ENCODE measurements at places on chromosomes 12 and 14.

- no peak for DNase-seq
Measured at GRCh38 chr12:5497329-5498053, 65.6 kb downstream of the NTF3 start.

DNA sequence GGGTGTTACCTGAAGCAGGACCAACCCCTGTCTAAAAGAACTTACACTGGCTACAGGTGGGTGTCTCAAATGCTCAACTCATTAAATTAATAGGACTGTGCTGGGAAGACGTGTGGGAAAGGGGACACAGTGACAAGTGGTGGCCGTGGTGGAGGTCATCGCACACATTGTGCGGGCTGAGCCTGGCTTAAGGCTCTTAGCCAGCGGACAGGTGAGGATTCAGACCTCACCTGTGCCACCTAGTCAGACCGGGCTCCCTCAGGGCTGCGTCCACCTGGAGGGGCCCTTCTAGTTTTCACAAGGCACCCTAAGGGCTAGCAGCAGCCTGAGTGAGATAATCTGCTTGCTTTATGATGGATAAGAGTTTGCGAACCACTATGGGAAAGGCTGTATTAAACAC lies 125.2 kb upstream of the FKBP4 start:
- DNase-seq = no peak

DNA sequence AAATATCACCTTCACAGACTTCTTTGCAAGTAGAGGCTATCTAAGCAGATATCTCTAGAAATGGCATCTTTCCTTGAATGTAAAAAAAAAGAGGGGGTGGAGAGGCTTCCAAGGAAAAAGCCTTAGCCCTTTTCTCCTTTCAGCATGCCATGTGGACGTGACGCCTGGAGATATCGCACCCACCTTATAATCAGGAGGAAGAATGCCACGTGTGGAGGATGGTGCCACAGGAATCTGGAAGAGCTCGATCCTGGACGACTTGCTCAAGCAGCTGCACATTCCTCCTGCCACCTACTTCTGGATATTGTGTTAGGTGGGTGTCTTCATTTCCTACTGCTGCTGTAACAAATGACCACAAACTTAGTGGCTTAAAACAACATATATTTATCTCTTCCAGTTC lies 203.6 kb downstream of the NUAK1 start:
- DNase-seq = no peak

- DNase-seq = no peak
Measured at GRCh38 chr14:102066041-102066451, 20.8 kb downstream of the HSP90AA1 start.

- no peak for DNase-seq
Measured at GRCh38 chr12:90489141-90489540, 465.8 kb downstream of the CCER1 start.

GRCh38 chr14:72957213-72957612 lies 30.9 kb downstream of the DCAF4 start:
- DNase-seq = no peak

- DNase-seq = no peak
Measured at GRCh38 chr14:29601616-29602015, 326.0 kb downstream of the PRKD1 start.

GRCh38 chr12:16330560-16330959 lies 16.9 kb upstream of the MGST1 start:
- no peak for DNase-seq

- DNase-seq = no peak
Measured at GRCh38 chr14:37970696-37971095, 237.0 kb upstream of the SSTR1 start.

DNA sequence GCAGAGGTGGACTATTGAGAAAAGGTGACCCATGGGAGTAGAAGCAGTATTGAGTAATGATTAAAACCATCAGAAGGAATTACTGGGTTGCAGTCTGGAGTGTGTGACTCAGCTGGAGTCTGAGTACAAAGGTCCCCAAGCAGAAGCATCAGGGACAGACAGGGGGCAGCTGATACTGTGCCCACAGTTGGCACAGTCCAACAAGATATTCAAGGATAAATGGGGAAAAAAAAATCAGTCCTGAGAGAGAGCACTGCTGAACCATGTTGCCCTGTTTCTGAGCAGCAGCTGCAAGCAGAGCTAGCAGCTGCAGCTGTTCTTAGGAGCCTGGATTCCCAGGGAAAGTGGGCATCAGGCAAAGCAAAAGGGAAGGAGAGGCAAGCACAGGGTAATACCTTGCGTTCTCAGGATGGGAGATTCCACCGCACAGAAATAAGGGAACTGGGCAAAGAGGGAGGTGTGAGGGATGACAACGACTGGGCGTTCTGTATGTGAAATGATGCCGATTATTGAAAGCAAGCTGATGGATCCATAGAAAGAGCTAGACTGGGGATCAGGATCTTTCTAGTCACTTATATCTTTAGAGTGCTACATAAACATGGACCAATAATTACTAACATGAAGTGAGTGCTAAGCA lies 17.7 kb downstream of the NEUROD4 start:
- DNase-seq = no peak

DNA sequence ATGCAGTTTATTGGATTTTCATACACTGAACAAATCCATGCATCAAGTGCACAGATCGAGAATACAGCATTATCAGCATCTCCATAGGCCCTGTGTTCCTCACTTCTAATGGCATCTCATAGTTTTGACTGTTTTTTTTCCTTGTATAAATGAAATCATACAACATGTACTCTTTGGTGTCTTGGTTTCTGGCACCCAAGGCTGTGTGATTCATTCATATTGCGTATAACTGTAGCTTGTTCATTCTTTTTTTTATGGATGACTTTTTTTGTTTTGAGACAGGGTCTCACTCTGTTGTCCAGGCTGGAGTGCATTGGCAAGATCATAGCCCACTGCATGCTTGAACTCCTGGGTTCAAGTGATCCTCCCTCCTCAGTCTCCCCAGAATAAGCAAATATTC lies 14.3 kb downstream of the RASSF8 start:
- DNase-seq = no peak

GRCh38 chr14:52153939-52154338 lies 85.1 kb upstream of the NID2 start:
- DNase-seq = no peak

DNA sequence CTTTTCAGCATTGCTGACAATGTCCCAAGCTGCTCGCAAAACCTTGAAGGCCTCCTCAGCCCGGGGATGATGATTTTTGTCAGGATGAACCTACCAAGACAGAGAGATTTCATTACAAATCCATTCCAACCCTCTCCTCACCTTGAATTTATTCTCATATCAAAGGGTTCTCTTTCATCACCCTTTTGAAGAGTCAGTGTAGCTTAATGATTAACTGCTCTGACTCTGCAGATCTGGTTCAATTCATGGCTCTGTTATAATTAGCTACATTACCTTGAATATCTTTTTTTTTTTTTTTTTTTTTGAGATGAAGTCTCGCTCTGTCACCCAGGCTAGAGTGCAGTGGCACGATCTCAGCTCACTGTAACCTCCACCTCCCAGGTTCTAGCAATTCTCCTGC lies 5.6 kb downstream of the ORMDL2 start:
- no peak for DNase-seq

GRCh38 chr14:61695695-61696527 lies 598 bp downstream of the HIF1A start:
- DNase-seq = peak; percentile 47

- DNase-seq = no peak
Measured at GRCh38 chr14:49581209-49582112, 4.7 kb downstream of the RPS29 start.

DNA sequence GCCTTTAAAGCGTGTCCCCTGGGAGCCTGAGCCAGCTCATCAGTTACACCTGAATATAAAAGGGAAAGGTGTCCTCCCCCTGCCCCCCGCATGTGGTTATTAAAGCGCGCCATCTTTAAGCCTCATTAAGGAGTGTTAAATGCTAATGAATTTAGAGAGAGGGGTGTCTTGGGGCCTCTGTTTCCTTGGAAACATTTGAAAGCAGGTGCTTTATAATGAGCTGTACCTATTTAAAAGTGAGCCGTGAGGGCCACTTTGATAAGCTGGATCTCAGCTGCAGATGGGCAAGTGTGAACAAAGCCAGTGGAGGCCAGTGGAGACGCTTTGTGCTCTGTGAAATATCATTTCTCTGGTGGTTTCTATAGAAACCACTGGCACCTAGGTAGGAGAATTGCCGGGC lies 84.0 kb downstream of the BEGAIN start:
- no peak for DNase-seq

DNA sequence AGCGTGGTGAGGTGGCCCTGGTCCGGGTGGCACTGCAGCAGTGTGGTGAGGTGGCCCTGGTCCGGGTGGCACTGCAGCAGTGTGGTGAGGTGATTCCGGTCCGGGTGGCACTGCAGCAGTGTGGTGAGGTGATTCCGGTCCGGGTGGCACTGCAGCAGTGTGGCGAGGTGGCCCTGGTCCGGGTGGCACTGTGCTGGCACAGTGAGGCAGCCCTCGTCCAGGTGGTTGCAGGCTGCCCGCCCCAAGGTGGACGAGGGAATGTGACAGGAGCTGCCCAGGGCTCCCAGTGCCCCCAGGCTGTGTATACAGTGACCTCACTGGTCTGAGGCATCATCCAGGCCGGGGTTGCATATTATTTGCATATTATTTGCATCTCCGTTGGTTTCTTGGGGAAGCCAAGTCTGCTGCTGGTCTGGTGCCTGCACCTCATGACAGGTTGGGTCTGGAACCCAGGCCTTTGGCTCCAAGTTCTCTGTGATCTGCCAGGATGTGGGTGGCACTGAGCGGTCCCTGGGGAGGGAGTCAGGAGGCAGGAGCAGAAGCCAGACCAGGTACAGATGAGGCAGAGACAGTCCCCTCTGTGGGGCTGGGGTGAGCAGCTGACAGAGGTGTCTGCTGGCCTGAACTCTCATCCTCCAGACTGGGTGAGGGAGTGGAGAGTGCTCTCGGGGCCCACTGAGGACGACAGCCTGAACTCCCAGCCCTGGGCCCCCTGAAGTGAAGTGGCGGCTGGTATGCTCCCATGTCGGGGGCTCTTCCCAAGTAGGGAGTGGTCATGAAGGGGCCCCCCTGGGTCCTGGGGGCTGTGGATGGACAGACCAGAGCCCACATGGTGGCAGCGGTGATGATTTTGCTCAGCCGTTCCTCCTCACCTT lies 79.3 kb downstream of the KIF26A start:
- DNase-seq = no peak

DNA sequence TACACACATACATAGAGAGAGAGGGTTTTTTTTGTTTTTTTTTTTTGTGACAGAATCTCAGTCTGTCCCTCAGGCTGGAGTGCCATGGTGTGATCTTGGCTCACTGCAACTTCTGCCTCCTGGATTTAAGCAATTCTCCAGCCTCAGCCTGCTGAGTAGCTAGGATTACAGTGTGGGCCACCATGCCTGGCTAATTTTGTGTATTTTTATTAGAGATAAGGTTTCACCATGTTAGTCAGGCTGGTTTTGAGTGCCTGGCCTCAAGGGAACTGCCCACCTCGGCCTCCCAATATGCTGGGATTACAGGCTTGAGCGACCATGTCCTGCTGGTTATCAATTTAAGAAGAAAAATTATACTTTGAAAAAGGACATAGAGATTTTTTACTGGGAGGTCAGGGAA lies 710.6 kb downstream of the SLC6A15 start:
- no peak for DNase-seq

GRCh38 chr12:851913-852312 lies 97.6 kb downstream of the RAD52 start:
- peak; percentile 37 for DNase-seq

DNA sequence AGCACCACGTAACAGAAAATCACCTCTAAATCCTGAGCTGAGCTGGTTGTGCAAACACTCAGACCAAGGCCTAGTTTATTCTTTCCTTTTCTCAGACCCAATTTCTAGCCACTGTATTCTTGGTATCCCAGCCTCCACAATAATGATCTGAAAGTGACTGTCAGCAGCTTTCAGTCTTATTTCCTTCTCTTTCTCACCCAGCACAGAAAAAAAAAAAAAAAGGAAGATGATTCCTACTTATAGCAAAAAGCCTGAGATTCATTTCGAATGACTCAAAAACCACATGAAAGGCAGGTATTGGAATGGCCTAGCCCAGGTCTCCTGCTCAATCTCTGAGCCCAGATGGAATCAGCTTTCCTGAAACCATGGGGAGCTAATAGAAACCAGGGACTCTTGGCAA lies 298.6 kb upstream of the PPFIA2 start:
- DNase-seq = no peak

Measured in hepatic stellate cell (primary cell).